ENCODE measurements at places on chromosomes 4 and X. TPM values are rescaled to one million over a fixed set of nuclear protein-coding genes. Genes with fewer than 3 reads are reported as not detected.
A peak's percentile ranks its signal among the peaks of the same experiment; 100 is the strongest.

- no peak for DNase-seq
- H3K36me3 ChIP-seq: no peaks in the 10 kb centered on the region
- H3K27ac ChIP-seq: no peak overlapping the region
- H3K4me3 ChIP-seq: no peak overlapping the region
- no peaks in the 10 kb centered on the region for H3K4me1 ChIP-seq
Observed at GRCh38 chr4:7393601-7394575, 40.8 kb downstream of the PSAPL1 start.

- no peaks in the 10 kb centered on the region for H3K4me1 ChIP-seq
- no peak for DNase-seq
- H3K27ac ChIP-seq: no peak overlapping the region
- no peak overlapping the region for H3K4me3 ChIP-seq
Observed at GRCh38 chr4:63275491-63275890, 1133.8 kb downstream of the TECRL start.

GRCh38 chr4:18106620-18107019 is 85.1 kb upstream of the LCORL start:
- no peaks in the 10 kb centered on the region for H3K4me1 ChIP-seq
- H3K36me3 ChIP-seq: no peaks in the 10 kb centered on the region
- H3K4me3 ChIP-seq: no peak overlapping the region
- DNase-seq: no peak
- no peaks in the 10 kb centered on the region for H3K27me3 ChIP-seq

DNA sequence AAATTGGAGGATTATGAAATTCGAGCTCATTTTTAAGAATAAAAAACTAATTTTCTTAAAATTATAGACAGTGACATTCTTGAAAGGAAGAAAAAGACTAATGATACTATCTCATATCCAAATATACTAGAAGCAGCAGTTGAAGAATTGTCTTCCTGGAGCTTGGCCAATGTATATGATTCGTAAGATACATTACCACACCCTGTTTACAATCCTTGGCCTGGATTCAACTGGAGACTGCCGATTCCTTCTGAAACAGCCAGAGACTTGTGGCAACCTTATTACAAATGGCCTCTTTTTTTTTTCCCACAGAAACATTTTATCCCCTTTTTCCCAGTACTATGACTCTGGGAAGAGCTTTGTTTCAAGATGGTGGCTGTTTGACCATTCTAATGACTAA is 571.2 kb upstream of the FAT1 start:
- no peaks in the 10 kb centered on the region for H3K4me1 ChIP-seq
- DNase-seq: no peak
- H3K4me3 ChIP-seq: no peak overlapping the region
- no peaks in the 10 kb centered on the region for H3K36me3 ChIP-seq
- no peak overlapping the region for H3K27ac ChIP-seq

DNA sequence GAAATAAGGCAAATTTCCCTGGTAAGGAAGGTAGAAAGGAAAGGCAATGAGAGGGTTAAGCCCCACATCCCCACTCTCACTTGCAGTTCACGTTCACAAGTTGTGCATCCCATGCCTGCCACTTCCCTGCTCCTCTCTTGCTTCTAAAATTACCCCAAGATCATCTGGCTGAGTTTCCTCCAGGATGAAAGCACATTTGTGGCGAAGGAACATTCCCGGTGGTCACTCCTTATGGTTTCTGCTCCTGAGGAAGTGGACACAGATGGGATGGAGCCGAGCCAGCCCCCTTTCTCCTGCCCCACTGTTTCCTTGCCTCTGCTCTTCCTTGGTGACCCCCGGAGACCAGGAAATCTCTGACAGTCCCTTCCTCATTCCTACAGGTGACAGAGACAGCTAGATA is 37.5 kb downstream of the SPINK2 start:
- H3K4me1 ChIP-seq: no peaks in the 10 kb centered on the region
- DNase-seq: no peak
- no peak overlapping the region for H3K4me3 ChIP-seq
- no peaks in the 10 kb centered on the region for H3K27me3 ChIP-seq

GABRG1 gene
- not detected for total RNA-seq

GRCh38 chr4:182975806-182976205 is 58.6 kb upstream of the DCTD start:
- H3K27me3 ChIP-seq: no peaks in the 10 kb centered on the region
- no peak overlapping the region for H3K4me3 ChIP-seq
- H3K27ac ChIP-seq: peak overlapping the region; percentile 97
- DNase-seq: peak; percentile 77

DNA sequence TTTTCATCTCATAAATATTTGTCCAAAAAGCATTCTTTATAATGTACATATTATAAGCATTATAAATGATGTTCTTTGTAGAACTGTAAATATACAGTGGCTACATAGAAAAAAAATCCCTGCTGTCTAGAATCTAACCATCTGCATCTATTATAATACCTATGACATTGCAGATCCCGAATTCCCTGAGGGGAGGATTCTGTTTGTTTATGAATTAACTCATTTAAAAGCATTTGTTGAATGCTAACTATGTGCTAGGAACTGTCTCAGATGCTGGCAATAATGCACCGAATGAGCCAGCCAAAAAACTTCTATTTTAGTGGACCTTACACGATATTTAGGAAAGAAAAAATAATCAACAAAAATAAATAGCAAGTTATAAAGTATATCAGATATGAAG is 189.6 kb downstream of the PACRGL start:
- no peaks in the 10 kb centered on the region for H3K36me3 ChIP-seq
- no peak for DNase-seq
- no peaks in the 10 kb centered on the region for H3K27me3 ChIP-seq
- H3K4me3 ChIP-seq: no peak overlapping the region

SUPT20HL2 gene
- not detected for total RNA-seq

- no peaks in the 10 kb centered on the region for H3K4me1 ChIP-seq
- no peak overlapping the region for H3K27ac ChIP-seq
- no peak overlapping the region for H3K4me3 ChIP-seq
- H3K27me3 ChIP-seq: peaks cover 15% of the 10 kb centered on the region
- no peaks in the 10 kb centered on the region for H3K36me3 ChIP-seq
- DNase-seq: no peak
Observed at GRCh38 chr4:138796761-138797160, 218.8 kb upstream of the NOCT start.

GRCh38 chr4:89129080-89129640 is 17.8 kb downstream of the TIGD2 start:
- no peak overlapping the region for H3K4me3 ChIP-seq
- no peaks in the 10 kb centered on the region for H3K36me3 ChIP-seq

- DNase-seq: no peak
- H3K36me3 ChIP-seq: peaks cover 3% of the 10 kb centered on the region
- H3K27ac ChIP-seq: no peak overlapping the region
Observed at GRCh38 chrX:71053217-71053621, 14.9 kb downstream of the SNX12 start.

- no peaks in the 10 kb centered on the region for H3K27me3 ChIP-seq
- no peak overlapping the region for H3K27ac ChIP-seq
- no peaks in the 10 kb centered on the region for H3K36me3 ChIP-seq
- DNase-seq: no peak
- no peaks in the 10 kb centered on the region for H3K4me1 ChIP-seq
Observed at GRCh38 chr4:109134268-109134667, 168.2 kb downstream of the COL25A1 start.

GAGE1 gene
- total RNA-seq: not detected

GRCh38 chrX:7115557-7115956 is 32.0 kb upstream of the STS start:
- no peak overlapping the region for H3K27ac ChIP-seq
- no peaks in the 10 kb centered on the region for H3K27me3 ChIP-seq
- peaks cover 11% of the 10 kb centered on the region for H3K4me1 ChIP-seq
- H3K36me3 ChIP-seq: no peaks in the 10 kb centered on the region

DNA sequence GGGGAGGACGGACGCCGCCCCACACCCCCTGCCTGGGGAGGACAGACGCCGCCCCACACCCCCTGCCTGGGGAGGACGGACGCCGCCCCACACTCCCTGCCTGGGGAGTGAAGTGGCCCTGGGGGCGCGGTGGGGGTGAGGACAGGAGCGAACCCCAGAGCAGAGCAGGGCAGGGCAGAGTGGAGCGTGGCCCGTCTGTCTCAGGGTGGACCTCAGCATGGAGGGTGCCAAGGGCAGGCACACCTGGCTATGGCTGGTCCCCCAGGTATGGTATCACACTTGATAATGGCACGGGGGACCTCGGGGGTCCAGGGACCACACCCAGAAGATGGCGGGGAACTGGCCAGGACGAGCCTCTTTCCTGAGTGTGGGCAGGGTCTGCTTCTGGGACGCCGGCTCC is 9.6 kb downstream of the LRPAP1 start:
- no peaks in the 10 kb centered on the region for H3K27me3 ChIP-seq
- no peak overlapping the region for H3K4me3 ChIP-seq
- no peak overlapping the region for H3K27ac ChIP-seq
- H3K4me1 ChIP-seq: no peaks in the 10 kb centered on the region
- no peaks in the 10 kb centered on the region for H3K36me3 ChIP-seq
- DNase-seq: no peak

DNA sequence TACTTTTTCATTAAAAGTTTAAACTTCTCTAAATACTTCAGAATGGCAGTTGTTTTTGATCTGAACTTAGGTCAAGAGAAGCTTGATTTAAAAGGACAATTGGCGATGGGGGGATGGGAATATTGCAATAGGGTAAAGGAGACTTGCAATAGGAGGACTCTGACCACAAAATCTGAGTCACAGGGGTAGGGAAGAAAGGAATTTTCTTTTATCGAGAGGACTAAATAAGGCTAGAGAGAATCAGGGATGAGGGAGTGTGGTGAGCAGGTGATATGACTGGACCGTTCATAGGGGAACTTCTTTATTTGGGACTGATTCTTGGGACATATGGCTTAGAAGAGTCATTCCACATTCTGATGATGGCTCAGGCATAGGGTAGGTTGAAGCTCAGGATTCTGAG is 1260.2 kb downstream of the ADGRL3 start:
- no peak overlapping the region for H3K4me3 ChIP-seq
- no peaks in the 10 kb centered on the region for H3K27me3 ChIP-seq
- H3K36me3 ChIP-seq: no peaks in the 10 kb centered on the region
- no peak overlapping the region for H3K27ac ChIP-seq

FAM53A gene
- total RNA-seq: 0.39 TPM

- H3K4me1 ChIP-seq: no peaks in the 10 kb centered on the region
- H3K36me3 ChIP-seq: peaks cover 52% of the 10 kb centered on the region
- no peaks in the 10 kb centered on the region for H3K27me3 ChIP-seq
- DNase-seq: no peak
- H3K4me3 ChIP-seq: no peak overlapping the region
- H3K27ac ChIP-seq: no peak overlapping the region
Observed at GRCh38 chr4:67624939-67625338, 66.4 kb downstream of the STAP1 start.

DNA sequence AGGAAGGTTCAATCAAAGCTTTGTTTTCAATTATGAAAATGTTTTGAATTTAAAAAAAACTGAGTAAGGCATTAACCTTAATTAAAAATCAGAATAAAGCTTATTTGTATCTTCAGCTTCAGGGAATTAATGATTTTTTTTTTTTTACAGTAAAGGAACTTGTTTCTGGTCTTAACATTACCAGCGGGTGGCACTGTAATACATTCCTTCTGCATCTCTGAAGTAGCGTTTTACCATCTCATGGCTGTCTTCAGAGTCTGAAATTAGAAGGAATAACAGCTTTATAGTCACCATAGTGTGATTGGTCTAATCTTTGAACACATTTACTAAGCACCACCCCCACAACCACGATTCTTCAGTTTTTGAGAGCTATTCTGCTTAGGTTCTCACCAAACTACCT is 102.6 kb downstream of the IL1RAPL2 start:
- no peaks in the 10 kb centered on the region for H3K27me3 ChIP-seq
- H3K36me3 ChIP-seq: no peaks in the 10 kb centered on the region
- H3K27ac ChIP-seq: no peak overlapping the region
- H3K4me3 ChIP-seq: no peak overlapping the region

GRCh38 chrX:136572030-136572429 is 40.0 kb downstream of the VGLL1 start:
- H3K4me1 ChIP-seq: no peaks in the 10 kb centered on the region
- no peak overlapping the region for H3K27ac ChIP-seq
- H3K27me3 ChIP-seq: no peaks in the 10 kb centered on the region
- no peaks in the 10 kb centered on the region for H3K36me3 ChIP-seq

GRCh38 chr4:48051078-48051477 is 34.5 kb downstream of the NIPAL1 start:
- no peaks in the 10 kb centered on the region for H3K4me1 ChIP-seq
- no peak overlapping the region for H3K27ac ChIP-seq
- no peak for DNase-seq
- no peaks in the 10 kb centered on the region for H3K27me3 ChIP-seq
- no peaks in the 10 kb centered on the region for H3K36me3 ChIP-seq
- no peak overlapping the region for H3K4me3 ChIP-seq

DNA sequence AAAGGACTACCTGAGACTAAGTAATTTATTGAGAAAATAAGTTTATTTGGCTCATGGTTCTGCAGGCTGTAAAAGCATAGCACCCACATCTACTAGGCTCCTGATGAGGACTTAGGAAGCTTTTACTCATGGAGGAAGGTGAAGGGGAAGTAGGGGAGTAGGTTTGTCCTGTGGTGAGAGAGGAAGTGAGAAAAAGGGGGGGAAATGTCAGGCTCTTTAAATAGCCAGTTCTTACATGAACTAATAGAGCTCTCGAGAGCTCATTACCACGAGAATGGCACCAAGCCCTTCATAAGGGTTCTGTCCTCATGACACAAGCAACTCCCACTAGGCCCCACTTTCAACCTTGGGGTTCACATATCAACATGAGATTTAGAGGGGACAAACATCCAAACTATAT is 125.5 kb upstream of the NRK start:
- DNase-seq: no peak
- no peak overlapping the region for H3K4me3 ChIP-seq
- H3K27me3 ChIP-seq: no peaks in the 10 kb centered on the region
- peaks cover 6% of the 10 kb centered on the region for H3K4me1 ChIP-seq

- DNase-seq: no peak
- no peak overlapping the region for H3K27ac ChIP-seq
- no peaks in the 10 kb centered on the region for H3K27me3 ChIP-seq
- peaks cover 54% of the 10 kb centered on the region for H3K36me3 ChIP-seq
- no peak overlapping the region for H3K4me3 ChIP-seq
- H3K4me1 ChIP-seq: no peaks in the 10 kb centered on the region
Observed at GRCh38 chr4:109826719-109827118, 1.1 kb upstream of the RRH start.

All from SJSA1 (cell line).